Chondrocyte (in vitro differentiated cells): ENCODE measurements at places on chromosomes 16 and 17. TPM values are rescaled to one million over a fixed set of nuclear protein-coding genes. Genes with fewer than 3 reads are reported as not detected.

Gene CCL1
- total RNA-seq, result not detected in 3 replicates

DNA sequence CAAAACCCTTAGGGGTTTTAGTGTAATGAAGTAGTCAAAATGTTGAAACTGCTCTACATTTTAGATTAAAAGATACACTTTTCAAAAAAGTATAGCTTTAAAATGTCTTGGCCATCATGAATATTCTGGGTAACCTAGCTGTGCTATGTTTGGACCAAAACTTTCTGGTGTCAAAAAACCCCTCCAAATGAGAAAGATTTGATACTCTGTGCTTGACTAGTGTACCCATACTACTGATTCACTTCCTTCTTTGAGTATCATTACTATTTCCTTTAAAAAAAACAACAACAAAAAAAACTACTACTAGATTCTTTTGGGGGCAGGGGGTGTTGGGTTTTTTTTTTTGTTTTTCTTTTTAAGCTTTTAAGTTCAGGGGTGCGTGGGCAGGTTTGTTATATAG, 37.3 kb downstream of the PTRH2 start:
- DNase-seq, result no peak

Gene DNAI2
- total RNA-seq, result not detected in 3 replicates

Gene SMIM22
- not detected in 3 replicates for total RNA-seq

GRCh38 chr16:67964477-67965131, 3.8 kb downstream of the SLC12A4 start:
- no peak for DNase-seq

DNA sequence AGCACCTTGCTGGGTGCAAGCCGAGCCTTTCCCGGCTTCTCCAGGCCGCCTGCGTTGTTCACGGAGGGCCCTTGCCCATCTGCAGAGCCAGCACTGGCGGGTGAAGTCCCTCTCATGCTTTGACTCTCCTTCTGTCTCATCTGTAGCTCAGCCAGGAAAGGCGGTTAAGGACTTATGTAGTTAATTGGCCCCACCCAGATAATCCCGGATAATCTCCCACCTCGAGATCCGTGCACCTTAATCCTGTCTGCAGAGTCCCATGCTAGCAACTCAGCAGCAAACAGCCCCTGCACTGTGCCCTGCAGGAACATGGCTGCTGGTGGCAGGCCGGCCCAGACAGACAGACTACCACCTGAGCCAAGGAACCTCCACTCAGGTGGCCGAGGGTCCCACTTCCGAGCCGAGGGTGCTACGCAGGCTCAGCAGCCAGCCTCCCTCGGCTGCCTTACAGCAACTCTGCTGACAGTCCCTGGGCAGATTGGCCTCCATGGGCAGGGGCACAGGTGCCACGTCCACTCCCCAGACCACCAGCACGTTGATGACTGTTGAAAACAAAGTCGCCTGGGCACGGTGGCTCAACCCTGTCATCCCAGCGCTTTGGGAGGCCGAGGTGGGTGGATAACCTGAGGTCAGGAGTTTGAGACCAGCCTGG, 16.9 kb downstream of the RAB40C start:
- DNase-seq, result no peak

- no peak for DNase-seq
These were observed 12.4 kb upstream of the ZNF19 start for GRCh38 chr16:71501547-71501946.

Gene LRRC46
- 0.35 to 0.65 TPM in 2 of 3 replicates, not detected in the other for total RNA-seq

Gene TERB1
- total RNA-seq, result not detected in 3 replicates

Gene SAMD14
- 26.0 to 29.4 TPM (median 27.6 TPM) in 3 replicates for total RNA-seq

GRCh38 chr16:12539185-12539929, 264.3 kb downstream of the CPPED1 start:
- no peak for DNase-seq

DNA sequence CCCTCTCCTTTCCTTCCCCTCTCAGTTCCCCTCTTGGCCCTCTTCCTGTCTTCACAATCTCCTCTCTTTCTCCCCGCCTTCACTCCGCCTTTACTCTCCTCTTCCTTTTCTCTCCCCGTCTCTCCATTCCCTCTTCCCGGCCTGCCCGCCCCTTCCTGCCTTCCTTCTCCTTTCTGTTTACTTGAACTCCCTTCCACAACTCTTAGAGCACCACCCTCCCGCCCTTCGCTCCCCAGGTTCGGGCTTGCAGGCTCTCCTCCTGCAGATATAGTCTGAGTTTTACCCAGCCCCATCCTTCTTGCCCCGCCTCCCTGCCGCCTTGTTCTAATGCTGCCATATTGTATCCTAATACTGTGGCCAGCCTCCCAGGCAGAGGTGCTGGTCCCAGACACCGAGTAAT, 201.5 kb upstream of the N4BP1 start:
- no peak for DNase-seq

Gene GHDC
- total RNA-seq, result 3.5 to 8.9 TPM (median 7.8 TPM) in 3 replicates

DNA sequence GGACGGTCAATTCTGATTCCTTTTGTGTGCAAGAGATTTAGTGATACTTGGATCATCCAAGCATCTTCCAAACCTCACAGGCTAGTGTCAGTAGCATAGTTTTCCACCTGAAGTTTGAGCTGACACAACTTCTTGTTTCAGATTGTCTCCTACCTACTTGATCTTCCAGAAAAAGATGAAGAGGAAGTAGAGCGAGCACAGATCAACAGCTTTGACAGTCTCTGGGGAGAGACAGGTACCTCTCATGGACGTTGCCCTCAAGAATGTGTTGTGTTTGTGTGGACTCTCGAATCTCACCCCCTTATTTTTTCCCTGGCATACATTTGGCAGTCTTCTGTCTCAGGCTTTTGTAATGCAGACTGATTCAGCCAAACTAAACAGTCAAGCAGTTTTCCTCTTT, 47.4 kb downstream of the CYB561 start:
- no peak for DNase-seq

DNA sequence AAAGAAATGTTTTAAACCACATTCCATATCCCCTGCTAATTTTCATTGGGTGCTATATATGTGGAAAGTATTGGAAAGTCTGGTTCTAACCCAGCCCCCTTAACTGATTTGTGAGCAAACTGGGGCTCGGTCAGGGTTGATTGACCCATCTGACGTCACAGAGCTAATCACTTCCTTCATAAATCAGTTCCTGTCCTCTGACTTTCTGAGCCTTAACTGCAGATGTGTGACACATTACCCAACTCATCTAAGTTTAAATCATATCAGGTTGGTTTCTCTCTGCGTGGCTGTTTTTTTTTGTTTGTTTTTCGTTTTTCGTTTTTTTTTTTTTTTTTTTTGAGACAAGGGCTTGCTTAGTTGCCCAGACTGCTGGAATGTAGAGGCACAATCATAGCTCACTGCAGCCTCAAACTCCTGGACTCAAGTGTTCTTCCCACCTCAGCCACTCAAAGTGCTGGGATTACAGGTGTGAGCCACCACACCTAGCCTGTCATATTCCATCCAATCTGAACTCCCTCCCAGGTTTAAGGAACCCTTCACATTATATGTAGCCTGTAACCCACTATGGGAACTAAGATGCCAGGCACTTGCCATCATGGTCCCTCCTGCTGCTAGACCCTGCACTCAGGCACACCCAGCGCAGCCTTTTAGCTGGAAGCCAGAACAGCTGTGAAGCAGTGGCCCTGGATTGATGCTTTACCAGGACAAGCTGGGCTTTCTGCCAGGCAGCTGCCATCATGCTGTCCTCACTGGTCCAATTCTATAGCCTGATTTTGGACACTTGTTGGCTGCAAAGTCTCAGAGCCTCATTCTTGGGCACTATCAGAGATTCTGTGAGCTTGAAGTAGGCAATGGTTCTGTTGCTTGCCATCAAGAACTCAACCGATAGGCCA, 6.9 kb upstream of the BPTF start:
- DNase-seq, result no peak

Gene FBXO39
- total RNA-seq, result not detected in 3 replicates

GRCh38 chr17:37541880-37542660, 52.4 kb downstream of the DUSP14 start:
- no peak for DNase-seq

- no peak for DNase-seq
These were observed 80.7 kb upstream of the FOXF1 start for GRCh38 chr16:86429663-86430062.

- no peak for DNase-seq
These were observed 2295.3 kb downstream of the TP53TG3F start for GRCh38 chr16:35754391-35755369.

Gene METTL26
- total RNA-seq, result 58.9 to 68.5 TPM (median 68.1 TPM) in 3 replicates

- DNase-seq, result no peak
These were observed at the start of gene SCIMP for GRCh38 chr17:5234645-5235576. Gene SCIMP (minus strand): TSS chr17:5234860. CDS start chr17:5234755, 105 bp downstream.
